ENCODE measurements at places on chromosomes 11 and 22.

- no peak for DNase-seq
Observed at GRCh38 chr11:15737320-15737719, 619.0 kb downstream of the SOX6 start.

GRCh38 chr11:2187280-2187707 is 15.7 kb upstream of the TH start:
- no peak for DNase-seq

GRCh38 chr22:19360300-19360792 is 68.8 kb upstream of the CLTCL1 start:
- no peak for DNase-seq

GRCh38 chr11:57277845-57278720 is 41.0 kb upstream of the APLNR start:
- peak; percentile 68 for DNase-seq

DNA sequence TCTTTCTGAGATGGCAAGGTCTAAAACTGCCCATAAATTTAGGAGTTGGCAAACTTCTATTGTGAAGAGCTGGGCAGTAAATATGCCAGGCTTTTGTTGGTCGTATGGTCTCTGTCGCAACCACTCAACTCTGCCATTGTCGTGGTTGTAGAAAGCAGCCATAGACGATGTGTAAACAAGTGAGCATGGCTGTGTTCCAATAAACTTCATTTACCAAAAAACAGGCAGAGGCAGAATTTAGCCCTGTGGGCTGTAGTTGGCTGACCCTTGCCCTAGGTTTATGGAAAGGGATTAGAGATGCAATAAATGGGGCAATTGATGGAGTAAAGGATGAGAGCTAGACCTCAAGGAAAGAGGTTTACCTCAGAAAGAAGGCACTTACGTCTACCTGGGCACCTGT is 17.6 kb downstream of the YPEL4 start:
- no peak for DNase-seq

DNA sequence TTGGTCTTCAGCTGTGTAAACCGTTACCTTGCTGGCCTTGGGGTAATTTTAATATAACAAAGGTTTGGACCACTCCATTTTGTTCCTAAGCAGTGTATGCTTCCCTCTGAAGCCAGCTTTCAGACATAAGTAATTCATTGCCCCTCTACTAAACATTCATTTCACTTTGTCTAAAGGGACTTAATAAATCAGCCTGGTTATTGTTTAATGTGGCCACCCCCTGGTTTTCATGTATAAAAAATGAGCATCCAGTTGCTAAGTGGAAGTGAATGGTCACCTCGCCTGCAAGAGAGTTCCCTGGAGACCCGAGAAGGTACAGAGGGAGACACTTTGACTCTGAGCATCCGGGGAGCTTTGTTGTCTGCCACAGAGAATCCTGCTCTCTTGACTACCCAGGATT is 3.9 kb downstream of the ABTB2 start:
- DNase-seq: no peak

DNA sequence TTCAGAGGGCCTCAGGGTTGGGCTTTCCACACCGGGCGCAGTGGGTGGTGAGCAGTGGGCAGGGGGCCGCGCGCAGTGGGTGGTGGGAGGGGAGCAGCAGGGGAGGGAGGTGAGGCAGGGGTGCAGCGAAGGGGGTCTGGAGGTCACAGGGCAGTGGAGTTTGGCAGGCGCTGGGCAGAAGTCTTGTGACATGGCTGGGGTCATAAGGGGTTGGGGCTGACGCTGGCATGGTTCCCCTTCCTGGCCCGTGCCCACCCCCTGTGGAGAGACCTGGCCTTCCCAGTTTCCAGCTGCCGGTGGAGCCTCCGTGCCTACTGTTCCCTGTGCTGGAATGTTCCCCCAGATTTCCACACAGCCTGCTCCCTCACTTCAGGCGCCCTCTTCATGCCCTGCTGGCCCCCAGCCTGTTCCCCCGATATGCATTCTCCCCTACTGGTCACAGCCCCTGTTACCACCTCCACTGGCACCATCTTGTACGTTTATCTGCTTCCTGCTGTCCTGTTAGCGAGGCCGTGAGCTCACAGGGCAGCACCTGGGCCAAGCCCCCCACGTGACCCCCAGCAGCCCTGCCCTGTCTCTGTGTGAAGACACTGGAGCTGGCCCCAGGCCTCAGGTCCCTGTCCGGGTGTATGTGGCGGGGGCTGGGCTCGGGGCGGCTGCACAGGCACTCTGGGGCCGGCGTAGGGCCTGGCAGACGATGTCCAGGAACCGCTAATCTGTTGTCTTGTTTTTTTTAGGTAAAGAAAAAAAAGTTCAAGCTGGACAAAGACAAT is 111.6 kb downstream of the KCNQ1OT1 start:
- peak; percentile 19 for DNase-seq

DNA sequence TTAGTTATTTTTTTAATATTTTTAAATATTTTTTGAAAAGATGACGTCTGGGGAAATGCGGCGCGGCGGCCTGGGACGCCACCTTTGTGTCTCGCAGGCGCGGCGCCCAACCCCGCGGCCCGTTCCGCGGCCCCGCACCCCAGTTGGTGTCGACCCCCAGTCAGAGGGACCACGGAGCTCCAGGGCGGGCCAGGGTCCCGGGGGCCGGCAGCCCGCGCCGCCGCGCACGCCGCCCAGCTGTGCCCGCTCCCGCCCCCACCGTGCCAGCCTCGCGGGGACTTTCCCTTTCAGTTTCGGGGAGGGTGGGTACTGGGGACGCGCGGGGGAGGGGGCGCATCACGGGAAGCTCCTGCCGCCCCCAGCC is 1.6 kb downstream of the CCND1 start:
- DNase-seq: peak; percentile 55

- no peak for DNase-seq
Observed at GRCh38 chr11:110565357-110566336, 135.9 kb downstream of the FDX1 start.

GRCh38 chr11:123594921-123595320 is 59.5 kb downstream of the SCN3B start:
- DNase-seq: no peak

DNA sequence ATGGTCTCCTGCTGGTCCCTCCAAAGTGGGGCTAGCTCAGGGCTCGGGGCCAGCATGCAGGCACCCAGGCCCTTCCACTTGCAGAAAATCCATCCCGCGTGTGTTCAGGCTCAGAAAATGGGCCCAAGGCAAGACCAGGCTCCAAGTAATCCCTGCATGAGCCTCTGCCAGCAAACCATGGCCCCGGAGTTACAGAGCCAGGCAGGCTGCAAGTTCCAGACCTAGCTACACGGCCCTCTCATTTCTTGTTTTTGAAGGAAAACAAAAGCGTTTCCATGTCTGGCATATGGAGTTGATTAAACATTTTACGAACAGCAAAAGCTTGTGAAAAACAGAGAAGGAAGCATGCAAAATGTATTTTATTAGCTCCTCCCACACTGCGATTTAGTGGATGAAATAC is 29.7 kb downstream of the KIAA0930 start:
- DNase-seq: no peak

- DNase-seq: peak; percentile 97
Observed at GRCh38 chr11:62805076-62805892, at the start of gene NXF1. Gene NXF1 (minus strand): TSS chr11:62805440. CDS start chr11:62805356, 84 bp downstream.

DNA sequence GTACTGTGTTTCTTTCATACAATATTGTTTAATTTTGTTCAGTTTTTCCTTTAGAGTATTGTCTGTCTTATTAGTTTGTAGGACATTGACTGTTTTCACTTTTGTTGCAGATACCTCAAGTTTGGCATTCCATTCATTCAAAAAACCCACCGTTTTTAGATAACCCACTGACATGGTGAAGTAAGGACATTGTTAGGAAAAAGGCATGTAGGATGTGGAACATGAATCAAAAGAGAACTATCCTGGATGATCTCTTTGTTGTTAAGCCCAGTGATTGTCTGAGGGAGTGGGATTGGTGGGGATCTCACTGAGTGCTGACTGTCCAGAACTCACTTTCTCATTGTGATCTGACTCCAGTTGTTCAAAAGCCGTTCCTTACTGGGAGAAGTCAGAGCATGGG is 119.3 kb downstream of the TEAD1 start:
- no peak for DNase-seq

GRCh38 chr11:111598559-111598958 is 3.7 kb upstream of the SIK2 start:
- DNase-seq: no peak

- no peak for DNase-seq
Observed at GRCh38 chr11:110966131-110966530, 253.9 kb upstream of the ARHGAP20 start.

- no peak for DNase-seq
Observed at GRCh38 chr11:121439337-121439736, 12.8 kb upstream of the SORL1 start.

DNA sequence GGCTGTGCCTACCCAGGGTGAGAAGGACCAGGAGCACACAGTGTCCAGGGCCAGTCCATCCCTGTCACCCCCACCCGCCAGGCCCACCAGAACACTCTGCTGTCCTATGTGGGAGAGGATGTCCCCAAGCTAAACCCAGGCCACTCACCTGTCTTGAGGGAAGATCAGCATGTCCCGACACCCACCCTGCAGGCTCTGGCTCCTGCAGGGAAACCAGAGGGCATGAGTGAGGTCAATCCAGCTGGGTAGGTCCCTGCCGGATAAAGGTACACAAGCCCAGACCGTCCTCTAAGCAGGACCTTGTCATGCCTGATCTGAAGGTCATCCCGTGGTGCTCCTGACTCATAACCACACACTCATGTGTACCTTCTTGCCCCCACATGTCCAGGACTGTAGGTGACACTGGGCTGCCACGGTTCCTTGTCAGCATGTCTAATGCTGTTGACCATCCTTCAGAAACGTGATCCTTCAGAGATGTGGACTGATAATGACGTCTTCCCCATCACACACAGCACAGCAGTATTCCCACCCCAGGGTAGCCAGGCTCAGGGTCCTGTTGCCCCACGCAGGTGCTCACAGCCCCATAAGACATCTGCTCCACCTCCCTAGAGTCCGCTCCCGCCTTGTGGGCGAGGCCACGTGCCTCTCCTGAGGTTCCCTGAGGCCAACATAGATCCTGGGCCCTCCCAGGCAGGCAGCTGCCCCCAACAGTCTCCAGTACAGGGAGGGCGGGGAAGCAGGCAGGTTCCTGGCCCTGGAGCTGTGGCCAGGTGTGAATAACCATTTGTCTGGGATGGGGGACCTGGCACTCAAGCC is 6.1 kb downstream of the ARVCF start:
- no peak for DNase-seq

GRCh38 chr22:38940811-38941384 is 16.5 kb upstream of the APOBEC3A start:
- DNase-seq: no peak

DNA sequence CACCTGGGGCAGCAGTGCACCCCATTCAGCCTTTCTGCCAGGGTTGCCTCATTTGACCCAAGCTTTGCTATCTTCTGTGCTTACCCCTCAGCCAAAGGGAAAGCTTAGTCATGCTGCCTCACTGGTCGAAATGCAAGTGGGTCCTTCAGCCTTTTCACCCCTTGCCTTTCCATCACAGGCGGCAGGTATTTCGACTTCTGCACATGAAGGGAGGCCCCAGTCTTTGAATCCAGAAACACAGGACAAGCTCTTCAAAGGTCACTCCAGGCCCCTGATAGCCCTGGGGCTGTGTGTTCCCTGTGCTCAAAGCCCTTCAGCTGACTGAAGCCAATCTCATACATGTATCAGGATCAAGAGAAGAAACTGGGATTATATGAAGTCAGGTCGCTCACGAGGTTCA is 129.7 kb downstream of the SNX19 start:
- DNase-seq: no peak

DNA sequence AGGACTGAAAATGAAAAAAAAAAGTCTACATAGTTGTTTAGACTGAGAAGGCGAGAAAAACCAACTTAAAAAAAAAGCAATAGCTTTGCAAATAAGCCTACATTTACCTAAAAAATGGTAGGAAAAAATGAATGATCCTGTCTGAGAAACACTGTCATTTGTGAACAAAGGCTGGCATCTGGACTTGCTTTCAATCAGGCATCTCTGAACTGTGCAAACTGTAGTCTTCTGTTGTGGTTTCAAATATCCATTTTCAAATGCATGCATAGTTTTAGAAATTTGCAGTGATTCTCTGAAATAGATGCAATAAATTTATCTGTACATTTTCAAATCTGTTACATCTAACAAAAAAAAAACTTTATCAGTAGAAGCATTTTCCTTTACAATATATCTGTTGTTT is 106.1 kb upstream of the LUZP2 start:
- DNase-seq: no peak

- DNase-seq: no peak
Observed at GRCh38 chr11:60771146-60771545, 14.0 kb upstream of the MS4A10 start.

Measured in left colon (tissue), 2 donors.